ENCODE measurements at places on chromosomes 16 and 17.

- DNase-seq, result no peak
These were observed 21.5 kb upstream of the PECAM1 start for GRCh38 chr17:64411999-64412771.

DNA sequence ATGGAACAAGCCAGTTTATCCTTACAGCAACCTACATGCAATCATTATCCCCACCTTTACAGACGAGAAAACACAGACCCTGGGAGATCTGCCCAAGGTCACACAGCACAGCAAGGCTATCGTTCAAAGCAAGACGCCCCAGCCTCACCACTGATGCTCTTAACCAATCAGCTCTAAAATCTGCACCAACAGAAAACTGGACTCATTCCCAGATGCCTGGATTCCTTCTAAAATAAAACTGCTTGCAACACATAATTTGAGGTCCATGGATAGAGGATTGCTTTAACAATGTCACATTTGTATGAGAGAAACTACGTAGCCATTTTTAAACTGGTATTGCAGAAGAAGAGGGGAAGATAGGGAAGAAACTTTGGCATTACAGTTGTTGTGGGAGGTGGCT lies 6.8 kb downstream of the COTL1 start:
- no peak for DNase-seq

GRCh38 chr16:19745286-19746010 lies 27.4 kb downstream of the IQCK start:
- no peak for DNase-seq

DNA sequence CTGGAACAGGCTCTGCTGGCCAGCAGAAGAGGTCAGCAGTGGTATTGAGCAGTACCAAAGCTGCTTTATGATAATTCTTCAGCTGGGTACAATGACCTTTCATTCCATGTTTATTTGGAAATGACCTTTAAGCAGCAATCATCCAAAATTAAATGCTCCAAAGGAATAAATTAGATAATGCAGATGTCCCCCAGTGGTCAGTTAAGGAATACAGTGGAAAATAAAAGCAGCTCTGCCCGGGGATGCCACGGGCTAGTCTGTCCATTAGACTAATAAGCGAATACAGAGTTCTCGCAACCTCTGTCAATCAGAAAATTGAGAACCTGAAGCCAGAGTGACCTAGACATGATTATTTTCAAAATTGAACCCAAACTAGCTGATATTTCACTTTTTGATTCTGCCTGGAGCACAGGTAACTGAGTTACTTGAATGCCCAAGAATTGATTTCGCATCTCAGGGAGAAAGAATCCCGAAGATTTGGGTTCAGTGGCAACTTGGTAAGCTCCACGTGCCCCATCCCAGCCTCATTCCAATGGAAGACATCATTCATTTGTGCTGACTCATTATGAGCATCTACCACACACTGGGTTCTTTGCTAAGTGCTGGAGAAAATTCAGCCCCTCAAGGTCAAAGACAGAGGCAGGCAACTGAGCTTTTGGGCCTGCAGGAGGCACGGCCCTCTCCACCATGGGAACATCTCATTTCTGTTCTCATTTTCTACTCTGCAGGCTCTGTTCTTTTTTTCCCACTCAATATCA lies 34.4 kb upstream of the SLC39A11 start:
- DNase-seq, result no peak

DNA sequence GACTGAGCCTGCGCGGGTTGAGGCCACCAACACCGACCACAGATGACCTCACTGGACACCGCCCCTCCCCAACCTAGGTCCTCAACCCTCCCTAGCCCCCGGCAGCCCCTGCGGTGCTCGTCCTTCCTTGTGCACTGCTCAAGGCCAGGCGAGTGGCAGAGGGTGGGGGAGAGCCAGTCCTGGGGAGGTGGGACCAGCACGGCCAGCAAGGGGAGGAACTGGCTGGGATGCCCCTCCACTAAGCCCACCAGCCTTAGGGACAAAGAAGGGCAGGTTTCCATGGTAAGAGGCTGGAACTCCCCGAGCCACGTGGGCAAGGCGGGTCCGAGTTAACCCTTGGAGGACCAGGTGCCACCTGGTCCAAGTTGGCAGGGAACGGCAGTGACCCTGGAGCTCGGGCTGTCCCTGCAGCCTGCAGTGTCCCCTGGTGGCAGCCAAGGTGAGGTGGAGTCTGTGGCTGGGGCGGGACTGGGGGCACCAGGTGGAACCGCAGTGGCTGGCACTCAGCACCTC lies 9.2 kb downstream of the FSCN2 start:
- DNase-seq, result no peak

GRCh38 chr17:36901506-36901905 lies 35.8 kb upstream of the LHX1 start:
- no peak for DNase-seq

DNA sequence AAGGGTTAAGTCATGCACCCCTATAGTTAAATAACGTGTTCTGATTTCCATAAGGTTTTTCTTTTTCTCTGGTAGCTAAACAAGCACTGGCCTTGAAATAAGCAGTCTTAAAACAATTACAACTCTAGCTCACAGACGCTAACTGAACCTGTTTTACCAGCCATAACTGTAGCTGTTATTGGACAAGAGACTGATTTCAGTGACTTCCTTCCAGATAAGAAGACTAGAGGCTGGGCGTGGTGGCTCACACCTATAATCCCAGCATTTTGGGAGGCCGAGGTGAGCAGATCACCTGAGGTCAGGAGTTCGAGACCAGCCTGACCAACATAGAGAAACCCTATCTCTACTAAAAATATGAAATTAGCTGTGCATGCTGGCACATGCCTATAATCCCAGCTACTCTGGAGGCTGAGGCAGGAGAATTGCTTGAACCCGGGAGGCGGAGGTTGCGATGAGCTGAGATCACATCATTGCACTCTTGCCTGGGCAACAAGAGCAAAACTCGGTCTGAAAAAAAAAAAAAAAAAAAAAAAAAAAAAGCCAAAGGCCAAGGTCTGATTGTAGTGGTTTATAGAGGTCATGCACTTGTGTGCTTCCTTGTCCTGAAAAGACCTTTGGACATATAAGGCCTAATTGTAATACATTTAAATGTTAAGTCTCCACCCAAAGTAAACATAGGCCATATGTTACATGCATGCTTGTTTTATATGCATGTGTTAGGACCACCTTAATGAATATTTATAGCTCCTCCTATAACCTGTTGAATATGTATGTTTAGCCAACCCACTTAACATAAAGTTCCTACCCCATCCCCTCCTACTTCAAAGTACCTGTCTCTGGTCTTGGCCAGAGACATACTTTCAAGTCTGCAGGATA lies 319.5 kb upstream of the CA10 start:
- DNase-seq, result no peak

GRCh38 chr16:12757546-12757945 lies 46.1 kb downstream of the CPPED1 start:
- DNase-seq, result no peak

DNA sequence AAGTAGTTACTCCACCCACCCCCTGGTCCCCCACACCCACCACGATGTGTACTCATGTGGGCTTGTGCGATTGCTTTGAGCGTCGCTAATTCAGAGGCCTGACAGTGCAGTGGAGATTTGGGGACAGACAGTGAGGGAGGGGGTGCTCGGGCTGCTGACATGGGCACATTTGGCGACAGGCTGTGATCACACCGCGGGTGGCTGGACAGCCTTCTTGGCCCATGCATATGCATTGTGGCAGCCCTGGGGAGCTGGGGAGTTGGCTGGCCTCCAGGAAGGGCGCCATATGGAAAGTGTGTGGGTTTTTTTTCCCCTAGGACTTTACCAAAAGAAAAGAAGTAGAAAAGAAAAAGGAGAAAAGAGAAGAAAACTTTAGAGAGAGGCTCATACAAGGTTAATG lies 275.5 kb upstream of the N4BP1 start:
- DNase-seq, result no peak

- no peak for DNase-seq
These were observed 13.9 kb downstream of the GPR142 start for GRCh38 chr17:74380959-74381808.

- no peak for DNase-seq
These were observed 1.8 kb upstream of the TMEM88 start for GRCh38 chr17:7852919-7853690.

DNA sequence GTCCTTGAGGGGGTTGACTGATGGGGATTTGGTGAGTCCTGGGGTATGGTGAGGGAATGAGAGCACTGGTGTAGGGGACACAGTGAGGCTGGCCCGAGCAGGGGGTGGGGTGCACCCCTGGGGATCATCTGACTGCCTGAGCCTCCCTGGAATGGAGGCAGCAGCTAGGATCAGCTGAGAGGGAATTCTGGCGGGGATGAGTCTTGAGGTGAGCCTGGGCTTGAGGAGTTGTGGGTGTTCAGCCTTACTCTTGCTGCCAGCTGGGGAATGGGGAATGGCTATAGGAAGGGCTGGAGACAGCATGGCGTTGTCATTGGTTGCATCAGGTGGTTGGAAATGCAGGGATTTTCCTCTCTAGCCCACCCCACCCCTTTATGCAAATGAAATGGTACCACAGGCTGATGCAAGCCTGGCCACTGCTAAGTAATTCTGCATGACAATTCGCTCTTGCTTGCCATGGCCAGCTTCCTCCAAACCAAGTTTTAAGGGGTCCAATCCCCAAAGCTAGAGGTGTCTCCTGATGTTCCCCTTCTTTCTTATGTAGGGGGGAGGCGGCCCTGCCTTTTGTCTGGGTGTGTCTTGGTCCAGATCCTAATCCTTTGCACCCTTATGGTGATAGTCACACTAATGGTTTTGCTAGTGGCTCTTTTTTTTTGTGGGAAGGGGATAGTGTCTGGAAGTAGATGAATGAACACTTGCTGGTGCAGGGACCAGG lies 7.5 kb downstream of the NFE2L1 start:
- DNase-seq, result no peak

- no peak for DNase-seq
These were observed 107.8 kb downstream of the CRLF3 start for GRCh38 chr17:30716461-30717290.

GRCh38 chr16:51822471-51822870 lies 671.4 kb upstream of the SALL1 start:
- no peak for DNase-seq

GRCh38 chr16:72936408-72936807 lies 111.5 kb downstream of the ZFHX3 start:
- DNase-seq, result no peak

DNA sequence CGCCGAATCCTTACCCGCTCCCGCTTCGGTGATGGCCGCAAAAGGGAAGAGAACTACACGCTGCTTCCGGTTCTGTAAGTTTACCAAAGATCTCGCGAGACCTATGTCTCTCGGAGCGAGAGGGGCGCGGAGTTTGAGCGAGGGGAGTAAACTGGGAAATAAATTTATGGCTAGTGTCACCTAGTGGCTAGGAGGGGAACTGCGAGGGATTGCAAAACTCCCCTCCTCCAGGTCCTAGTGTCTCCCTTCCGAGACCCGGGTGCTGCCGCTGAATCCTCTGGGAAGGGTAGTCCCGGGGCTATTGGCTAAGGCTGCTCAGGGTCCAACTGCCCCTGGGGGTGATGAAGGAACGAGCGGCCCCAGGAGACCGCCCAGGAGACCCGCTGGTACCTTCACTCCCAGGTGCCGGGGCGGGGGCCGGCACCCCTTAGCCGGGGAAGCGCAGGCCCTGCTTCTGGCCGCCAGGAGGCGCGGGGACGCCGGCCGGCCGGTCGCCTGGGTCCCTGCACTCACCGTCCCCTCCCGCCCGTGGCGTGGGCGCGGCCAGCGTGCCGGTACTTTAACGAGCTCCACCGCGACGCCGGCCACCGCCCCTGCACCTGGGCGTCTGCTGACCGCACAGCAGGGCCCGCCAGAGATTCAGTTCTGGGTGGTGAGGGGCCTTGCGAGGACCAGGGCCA lies at the start of gene RPL26:
Gene RPL26, minus strand, starts transcription at position 51 of the 680 bp plus-strand sequence. CDS start 883 bp downstream, outside the sequence.
- peak; percentile 91 for DNase-seq

DNA sequence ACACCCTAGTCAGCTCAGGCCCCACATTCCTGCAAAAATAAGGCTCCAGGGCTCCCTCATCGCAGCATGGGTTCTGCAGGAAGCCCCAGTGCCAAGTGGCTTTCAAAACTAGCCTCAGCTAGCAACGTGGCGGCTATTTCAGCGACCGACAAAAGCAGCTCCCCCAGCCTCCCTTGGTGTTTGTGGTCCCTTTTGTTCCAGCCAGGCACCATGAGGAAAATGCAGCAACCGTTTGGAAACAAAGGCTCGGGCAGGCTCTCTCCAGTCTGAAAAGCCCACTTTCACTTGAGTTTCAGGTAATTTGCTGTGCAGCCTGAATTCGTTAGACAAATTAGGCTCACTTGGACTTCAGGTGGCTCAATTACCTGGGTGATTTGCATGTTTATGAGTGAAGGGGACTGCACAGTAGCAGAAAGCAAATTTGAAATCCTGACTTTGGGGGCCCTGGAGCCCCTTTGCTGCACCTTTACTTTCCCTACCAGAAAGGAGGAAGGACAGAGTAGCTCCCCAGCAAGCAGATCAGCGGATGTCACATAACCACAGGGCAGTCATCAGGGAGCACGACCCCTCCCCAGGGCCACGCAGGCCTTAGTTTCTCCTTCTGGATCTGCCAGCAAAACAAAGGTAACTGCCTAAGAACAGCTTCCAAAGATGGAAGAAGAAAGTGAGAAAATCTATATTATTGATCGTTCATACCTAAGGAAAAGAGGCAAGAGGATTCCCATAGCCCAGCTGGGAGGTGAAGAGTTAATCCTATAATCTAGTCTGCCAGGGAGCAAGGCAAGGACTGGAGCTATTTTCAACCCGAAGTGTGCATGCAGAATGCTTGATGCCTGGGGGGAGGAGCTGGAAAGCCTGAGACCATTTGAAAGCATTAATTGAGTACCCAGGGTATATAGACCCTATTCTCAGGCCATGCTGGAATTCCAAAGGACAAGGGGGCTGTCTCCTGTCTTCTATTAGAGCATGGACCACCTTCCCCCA lies 143.1 kb upstream of the SDK2 start:
- no peak for DNase-seq

- DNase-seq, result no peak
These were observed 406.5 kb downstream of the SHISA9 start for GRCh38 chr16:13307851-13308250.

- no peak for DNase-seq
These were observed 56.9 kb downstream of the WWP2 start for GRCh38 chr16:69818891-69819545.

DNA sequence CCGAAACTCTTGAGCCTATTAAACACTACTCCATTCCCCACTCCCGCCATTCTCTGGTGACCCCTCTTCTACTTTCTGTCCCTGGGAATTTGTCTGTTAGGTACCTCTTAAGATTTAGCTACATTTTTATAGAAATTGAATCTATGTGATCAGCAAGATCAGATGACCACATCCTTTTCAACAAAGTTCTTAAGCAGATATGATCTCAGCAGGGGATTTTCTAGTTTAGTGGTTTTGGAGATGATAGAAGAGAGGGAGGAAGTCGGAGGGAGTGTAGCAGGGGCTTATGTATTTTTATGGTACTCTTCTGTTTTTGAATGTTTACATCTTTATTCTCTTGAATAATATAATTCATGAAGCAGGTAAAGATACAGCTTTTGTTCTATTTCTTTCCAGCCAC lies 40.8 kb downstream of the RPA1 start:
- no peak for DNase-seq

- DNase-seq, result no peak
These were observed 9.3 kb downstream of the IL4R start for GRCh38 chr16:27322858-27323780.

- no peak for DNase-seq
These were observed 11.0 kb upstream of the FASN start for GRCh38 chr17:82108961-82109475.

- no peak for DNase-seq
These were observed 37.5 kb downstream of the AKAP10 start for GRCh38 chr17:19939993-19940721.

GRCh38 chr17:58317421-58318064 lies 11.1 kb downstream of the TSPOAP1 start:
- no peak for DNase-seq

Data from activated T-cell treated with anti-CD3 and anti-CD28 coated beads for 24 hours (primary cell).